ENCODE measurements at places on chromosomes 3 and 15.

DNA sequence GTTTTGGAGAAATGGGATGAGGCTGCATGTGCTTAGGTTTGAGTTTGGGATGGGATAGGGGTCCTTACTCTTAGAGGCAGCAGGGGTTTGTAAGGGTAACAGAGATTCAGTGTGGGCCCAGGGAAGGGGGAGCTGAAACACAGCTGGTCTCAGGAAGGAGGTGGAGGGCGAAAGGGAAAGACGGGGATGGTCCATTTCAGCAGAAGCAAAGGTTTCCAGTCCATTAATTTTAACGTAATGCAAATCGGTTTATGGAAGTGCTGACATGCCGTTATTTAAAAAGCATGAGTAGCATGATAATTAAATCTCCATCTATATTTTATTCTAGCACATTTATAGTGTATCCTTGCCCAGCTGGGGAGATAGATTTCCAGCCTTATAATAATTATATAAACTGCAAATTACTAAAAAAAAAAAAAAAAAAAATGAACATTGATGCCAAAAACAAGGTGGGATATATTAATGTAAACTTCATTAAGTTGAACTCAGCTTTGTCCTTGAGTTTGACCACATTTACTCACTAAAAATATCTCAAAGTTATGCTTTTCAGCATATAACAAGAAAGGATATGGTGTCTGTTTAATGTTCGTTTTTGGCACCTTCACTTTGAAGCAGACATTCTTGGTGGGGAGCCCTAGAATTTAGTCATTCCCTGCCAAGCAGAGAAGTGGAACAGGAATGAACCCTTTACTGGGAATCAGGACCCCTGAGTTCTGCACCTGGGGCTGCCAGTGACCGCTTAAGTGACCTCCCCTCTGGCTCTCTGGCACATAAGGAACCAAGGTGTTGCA, 234.7 kb downstream of the THSD4 start:
- no peak for DNase-seq

DNA sequence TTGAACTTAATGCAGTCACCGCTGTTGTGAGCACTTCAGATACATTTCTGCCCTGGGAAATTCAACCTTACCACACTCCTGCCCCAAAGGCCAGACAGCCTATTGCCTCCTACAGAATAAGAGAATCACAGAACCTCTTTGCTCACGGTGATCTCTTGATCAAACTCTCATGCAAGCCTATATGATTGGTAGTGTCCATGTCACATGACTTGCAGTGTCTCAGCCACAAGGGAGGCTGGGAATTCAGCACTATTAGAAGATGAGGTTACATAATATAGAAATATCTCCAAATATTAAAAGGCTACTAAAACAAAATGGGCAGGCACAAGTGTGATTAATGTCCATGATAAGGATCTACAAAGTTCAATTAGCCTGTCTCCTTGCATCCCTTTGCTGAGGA, 3.8 kb upstream of the PCOLCE2 start:
- DNase-seq, result no peak

DNA sequence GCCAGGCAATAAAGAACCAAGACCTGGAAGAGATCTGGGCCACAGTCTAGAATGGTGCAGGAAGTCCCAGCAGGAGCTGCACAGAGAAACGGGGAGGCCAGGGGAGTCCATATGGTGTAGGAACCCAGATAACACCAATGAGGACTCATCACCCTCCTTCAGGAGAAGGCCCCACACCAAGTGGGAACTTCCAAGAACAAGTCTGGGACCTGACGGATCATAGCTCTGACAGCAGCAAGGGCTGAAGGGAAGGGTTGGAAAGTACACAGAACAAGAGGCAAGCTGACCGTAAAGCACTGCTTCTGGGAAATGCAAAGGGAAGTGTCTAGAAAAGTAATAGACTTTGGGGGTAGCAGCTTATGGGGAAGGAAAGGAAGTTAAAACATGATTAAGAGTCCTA, 34.5 kb downstream of the ANO10 start:
- no peak for DNase-seq

DNA sequence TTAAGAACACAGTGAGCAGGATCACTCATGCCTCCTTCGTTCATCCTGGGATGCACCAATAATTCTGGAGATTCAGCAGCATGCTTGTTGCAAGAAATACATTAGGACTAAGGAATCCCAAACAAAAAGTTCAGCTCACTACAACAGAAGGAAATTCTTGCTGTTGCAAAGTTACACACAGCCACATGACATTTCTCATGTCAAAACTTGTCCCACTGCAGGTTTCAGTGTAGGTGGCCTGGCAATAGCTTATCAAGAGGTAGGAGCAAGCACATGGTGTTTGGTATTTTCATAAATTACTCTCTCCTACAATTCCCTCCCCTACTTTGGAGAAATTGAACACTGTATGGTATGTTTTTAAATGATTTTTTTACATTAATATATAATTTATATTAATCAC, 399.6 kb upstream of the EPHA3 start:
- DNase-seq, result no peak

DNA sequence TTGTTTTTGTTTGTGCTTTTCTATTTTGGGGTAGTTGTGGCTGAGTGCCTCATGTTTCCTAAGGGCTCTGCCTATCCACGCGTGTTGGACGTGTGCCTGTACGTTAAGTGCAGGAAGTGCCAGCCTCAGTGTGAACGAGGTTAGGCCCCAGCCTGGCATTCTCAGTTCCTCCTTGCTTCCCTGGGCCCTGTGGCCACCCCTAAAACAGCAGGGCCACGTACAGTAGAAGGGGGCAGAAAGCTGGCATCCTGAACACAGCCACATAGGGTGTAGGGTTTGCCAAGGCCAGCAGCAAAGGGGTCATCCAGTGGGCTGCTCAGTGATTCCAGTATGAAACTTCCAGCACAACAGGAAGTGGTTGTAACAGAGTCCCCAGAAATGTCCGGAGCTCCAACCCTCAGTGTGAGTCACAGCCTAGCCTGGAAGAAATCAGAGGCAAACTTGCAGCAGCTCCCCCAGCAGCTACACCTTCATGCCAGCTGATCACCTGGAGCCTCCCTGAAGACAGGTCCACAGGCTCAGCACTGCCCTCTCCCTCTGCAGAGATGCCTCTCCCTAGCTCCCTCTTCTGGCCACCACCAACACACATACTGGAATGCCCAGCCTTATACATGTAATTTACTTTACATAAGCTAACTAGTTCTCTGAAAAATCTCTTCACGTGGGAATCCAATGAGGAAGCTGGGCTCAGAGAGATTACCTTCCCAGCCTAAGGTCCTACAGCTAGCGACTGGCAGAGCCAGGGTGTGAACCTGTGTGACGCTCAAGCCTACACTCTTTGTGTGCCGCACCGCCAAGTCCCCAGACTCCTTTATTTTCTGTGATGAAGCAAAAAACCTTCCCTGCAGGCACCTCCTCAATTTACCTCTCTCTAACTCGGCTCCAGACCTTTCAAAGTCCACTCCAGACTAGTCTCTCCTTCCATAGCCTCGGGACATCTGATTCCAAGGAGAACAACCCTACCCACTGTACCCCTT, 26.6 kb downstream of the ILDR1 start:
- no peak for DNase-seq

DNA sequence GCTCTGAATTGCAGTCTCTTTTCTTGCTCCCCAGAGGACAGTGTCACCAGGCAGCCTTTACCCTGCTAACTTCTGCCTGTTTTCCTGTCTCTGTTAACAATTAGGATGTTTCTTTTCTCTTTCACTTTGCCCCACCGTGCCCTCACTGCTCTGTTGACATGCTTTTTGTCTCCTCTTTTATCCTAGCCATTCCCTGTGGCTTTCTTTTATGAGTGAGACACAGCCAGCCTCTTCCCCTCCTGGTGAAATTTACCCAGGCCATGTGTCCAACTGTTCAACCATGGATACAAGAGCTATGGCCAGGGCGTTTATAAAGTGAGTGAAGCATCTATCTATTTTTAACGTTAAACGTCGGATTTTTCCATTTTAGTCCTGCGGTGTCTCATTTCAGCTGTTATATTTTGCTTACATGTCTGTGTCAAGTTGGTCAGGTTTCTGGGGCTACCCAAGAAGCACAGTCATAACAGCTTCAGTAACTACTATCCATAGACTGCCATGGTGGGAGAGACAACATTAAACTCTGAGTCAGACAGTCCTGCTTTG, 443.2 kb upstream of the AZI2 start:
- DNase-seq, result no peak

- no peak for DNase-seq
Observed at GRCh38 chr3:30664884-30665283, 58.5 kb downstream of the TGFBR2 start.

- no peak for DNase-seq
Observed at GRCh38 chr15:73910522-73911303, 15.5 kb upstream of the LOXL1 start.

DNA sequence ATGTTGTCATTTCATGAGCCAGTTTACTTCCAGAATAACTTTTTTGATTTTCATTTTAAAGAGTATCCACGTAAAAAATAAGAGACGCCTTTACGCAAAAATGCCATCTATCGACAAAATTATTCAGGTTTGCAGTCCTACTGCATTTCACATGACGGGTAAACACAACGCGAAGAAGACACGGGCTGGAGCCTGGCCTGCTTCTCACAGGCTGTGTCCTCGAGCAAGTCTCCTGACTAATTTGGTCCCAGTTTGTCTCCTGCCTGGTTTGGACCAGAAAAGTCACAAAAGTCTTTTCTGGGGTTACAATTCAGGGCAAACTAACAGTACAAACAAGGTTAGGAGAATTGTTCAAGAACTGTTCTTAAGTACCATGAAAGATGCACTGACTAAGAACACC, 51.7 kb downstream of the CHSY1 start:
- DNase-seq, result no peak

GRCh38 chr3:70822669-70823068, 510.2 kb upstream of the MDFIC2 start:
- no peak for DNase-seq

GRCh38 chr3:9536212-9536611, 17.4 kb downstream of the LHFPL4 start:
- DNase-seq, result no peak

- no peak for DNase-seq
Observed at GRCh38 chr3:167718582-167718981, 16.1 kb downstream of the PDCD10 start.

GRCh38 chr15:69236505-69236904, 62.2 kb upstream of the PAQR5 start:
- no peak for DNase-seq

- DNase-seq, result no peak
Observed at GRCh38 chr15:80478075-80478474, 73.9 kb downstream of the ARNT2 start.

- no peak for DNase-seq
Observed at GRCh38 chr3:13021141-13022114, 51.8 kb downstream of the IQSEC1 start.

- no peak for DNase-seq
Observed at GRCh38 chr3:184685646-184686045, 26.2 kb downstream of the MAGEF1 start.

- DNase-seq, result no peak
Observed at GRCh38 chr15:58312031-58312430, 119.8 kb upstream of the LIPC start.

DNA sequence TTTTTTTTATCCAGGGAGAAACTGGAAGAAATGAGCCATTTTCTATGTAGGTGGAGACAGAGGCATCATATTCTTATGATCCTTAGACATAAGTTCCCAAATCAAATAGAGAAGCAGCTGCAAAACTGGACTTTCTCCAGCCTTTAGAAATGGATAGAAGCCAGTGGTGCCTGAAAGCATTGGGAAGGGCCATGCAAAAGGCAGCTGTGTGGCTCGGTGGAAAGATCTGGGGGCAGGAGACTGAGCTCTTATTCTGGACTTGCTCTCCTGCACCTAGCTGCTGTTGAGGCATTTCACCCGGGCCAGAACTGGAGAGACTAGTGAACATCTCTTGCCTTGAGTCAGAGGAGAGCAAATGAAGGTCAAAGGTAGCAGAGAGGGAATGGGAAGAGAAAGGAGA, 73.1 kb downstream of the TFG start:
- DNase-seq, result no peak

DNA sequence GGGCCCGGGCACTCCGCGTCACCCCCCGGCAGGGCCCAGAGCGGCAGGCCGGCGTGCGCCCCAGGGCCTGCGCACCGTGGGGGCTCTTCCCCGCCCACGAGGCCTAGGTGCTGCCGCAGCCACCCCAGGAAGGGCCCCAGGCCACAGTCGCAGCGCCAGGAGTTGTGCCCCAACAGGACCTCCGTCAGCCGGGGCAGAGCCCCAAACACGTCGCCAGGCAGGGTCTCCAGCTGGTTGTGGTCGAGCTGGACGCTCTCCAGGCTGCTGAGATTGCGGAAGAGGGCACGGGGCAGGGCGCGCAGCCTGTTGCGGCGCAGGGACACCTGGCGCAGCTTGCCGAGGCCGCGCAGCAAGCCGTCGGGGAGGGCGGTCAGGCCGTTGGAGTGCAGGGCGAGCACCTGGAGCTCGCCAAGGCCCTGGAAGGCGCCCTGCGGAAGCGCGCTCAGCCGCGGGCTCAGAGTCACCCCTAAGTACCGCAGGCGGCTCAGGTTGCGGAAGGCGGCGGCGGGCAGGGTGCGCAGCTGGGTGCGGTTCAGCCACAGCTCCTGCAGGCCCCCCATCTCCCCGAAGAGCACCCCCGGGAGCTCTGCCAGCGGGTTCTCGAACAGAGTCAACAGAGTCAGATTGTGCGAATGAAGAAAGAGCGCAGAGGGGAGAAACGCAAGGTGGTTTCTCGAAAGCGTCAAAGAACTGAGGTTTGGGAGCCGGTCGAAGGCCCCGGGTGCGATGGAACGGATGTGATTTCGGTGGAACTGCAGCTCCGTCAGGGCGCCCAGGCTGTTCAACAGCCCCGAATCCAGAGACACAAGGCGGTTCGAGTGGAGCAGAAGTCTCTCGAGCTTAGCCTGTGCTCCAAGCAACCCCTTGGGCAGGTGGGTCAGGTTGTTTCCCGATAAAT, 2.0 kb downstream of the GP5 start:
- DNase-seq, result no peak

DNA sequence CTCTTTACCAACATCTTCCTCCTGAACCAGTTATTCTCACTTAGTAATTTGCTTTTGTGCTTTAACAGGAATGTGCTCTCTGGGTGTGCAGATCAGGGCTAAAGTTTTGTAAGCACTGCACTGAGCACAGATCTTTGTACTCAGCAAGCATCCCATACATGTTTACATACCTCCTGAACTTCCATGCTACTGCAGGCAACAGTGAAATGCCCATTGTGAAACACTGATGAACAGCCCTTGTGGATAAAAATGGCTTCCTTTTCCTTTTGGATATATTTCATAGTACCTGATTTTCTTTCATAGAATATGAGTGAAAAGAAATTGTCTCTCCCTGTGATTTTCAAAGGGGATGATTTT, 855.9 kb downstream of the MCTP2 start:
- DNase-seq, result no peak

GRCh38 chr3:150917951-150918350, 12.7 kb upstream of the MINDY4B start:
- DNase-seq, result no peak

- no peak for DNase-seq
Observed at GRCh38 chr15:72341361-72341760, 21.4 kb upstream of the CELF6 start.

DNA sequence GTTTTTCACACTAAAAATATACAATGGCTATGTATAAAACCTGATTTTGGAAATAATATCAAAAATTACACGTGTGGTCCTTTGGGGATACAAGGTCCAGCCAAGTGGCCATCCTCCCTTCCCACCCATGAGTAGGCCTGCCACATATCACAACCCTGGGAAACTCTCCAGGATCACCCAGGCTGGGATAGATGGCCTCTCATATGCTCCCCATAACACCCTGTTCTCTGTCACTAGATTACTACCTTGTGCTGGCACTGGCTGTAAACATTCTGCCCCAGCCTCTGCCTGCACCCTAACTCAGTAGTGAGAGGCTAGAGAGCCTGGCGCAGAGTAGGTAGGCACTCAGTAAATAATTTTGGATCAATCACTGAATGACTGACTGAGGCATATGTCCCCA, 52.1 kb downstream of the CLDN18 start:
- DNase-seq, result no peak

Data from stimulated activated CD4-positive, alpha-beta T cell treated with anti-CD3 and anti-CD28 coated beads, Interleukin-2, amount 100 ng/mL, for 48 hours (primary cell).